Stimulated activated CD8-positive, alpha-beta memory T cell treated with anti-CD3 and anti-CD28 coated beads, Interleukin-2, amount 100 ng/mL, for 1 hour (primary cell): ENCODE measurements at places on chromosomes 1 and 21.

DNA sequence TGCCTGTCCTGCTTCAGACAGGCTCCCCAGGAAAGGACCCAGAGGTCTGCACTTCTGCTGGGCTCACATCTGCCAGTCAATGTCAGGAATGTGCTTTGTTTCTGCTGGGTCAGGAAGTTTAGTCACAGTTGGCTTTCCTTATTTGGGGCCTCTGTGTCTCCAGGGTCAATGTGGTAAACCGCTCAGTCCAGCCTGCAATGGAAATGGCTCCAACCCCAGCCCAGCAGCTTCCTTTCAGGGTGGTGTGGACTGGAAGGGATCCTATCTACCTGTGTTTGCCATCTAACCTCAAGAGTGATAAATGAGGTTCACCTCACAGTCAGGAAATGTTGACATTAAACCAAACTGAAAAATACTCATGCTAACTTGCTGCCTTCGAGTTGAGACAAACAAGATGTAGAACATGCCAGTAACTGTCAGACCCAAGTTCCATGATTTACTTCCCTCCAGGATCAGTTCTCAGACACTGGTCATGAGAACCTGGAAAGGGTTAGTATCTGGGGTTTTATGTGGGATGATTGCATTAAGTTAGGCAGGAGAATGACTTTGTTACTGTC, 20.3 kb downstream of the ENO1 start:
- DNase-seq, result no peak

DNA sequence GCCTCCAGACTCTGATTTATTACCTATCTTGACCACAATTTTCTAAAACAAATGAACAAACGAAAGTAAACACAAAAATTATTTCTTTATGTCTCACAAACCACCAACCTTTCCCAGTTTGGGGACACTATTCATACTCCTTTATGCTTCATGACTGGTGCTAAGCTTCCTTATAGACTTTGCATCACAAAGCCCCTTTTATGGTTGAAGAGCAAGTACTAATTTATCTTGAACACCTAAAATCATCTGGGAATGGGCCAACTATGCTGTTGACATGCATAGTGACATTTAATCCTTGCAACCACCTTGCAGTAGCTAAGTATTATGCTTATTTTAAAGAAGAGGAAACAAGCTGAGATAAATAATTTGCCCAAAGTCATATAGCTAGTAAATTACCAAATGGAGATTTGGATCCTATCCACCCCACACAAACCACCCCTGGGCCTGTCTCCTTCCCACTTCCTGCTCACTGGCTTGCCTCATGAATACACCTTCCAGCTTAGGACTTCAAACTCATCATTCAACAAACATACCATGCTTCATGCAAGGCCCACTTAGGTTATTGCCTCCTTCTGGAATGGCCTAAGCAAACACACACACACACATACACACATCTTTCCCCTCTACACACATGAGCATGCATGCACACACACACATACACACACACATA, 192.2 kb downstream of the PLPP3 start:
- DNase-seq, result no peak

DNA sequence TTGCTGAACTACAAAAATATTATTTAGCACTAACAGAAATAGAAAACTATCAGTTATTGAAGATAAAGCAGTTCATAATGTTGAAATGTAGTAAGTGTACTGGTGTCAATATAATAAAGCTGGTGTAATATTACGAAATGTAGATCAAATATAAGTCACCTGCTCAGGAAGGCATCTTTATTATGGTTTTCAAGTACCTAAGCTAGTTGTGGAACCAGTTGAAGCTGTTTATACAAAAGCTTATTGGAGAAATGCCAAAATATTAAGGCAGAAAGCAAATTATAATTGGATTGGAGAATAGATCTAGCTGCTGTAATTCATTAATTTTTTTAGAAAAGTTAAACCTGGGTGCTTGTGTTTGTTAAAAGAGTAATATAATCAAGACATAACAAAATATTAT, 6.2 kb upstream of the MARK1 start:
- no peak for DNase-seq

GRCh38 chr1:50724626-50725286, 235.3 kb downstream of the FAF1 start:
- no peak for DNase-seq
